Stimulated activated CD4-positive, alpha-beta T cell treated with anti-CD3 and anti-CD28 coated beads, Interleukin-4, amount 100 ng/mL, for 4 hours (primary cell): ENCODE measurements at places on chromosomes 11 and 22.

GRCh38 chr11:115590254-115590653 is 86.0 kb upstream of the CADM1 start:
- DNase-seq = no peak

GRCh38 chr11:540583-541432 is 3.5 kb downstream of the LRRC56 start:
- no peak for DNase-seq

DNA sequence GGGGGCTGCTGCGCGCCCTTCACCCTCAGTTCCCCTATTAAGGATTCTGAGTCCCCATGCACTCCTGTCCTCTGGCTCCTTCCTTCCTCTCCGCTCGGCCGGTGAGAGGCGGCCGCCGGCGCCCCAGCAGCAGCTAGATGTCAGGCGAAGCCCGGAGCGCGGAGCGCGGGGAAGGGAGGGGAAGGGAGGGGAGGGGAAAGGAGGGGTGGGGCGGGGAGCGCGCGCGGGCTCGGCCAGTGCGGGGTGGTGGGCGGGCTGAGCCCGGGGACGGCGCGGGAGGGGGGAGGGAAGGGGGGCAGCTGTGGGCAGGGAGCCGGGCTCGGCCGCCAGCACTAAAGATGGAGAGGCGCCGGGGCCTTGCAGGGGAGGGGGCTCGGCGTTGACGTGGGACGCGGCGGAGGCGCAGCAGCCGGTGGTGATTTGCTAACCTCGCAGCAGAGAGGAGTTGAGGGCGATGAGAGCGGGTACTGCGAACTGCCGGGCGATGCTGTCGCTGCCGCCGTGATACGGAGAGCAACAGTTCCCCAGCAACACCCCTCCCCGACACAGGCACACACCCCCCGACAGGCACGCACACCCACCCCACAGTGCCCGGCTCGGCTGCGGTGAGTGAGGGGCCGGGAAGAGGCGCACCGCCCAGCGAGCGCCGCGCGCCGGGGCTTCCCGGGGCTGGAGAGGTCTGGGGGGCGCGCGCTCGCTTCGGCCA is at the start of gene ZBTB16:
TSS of gene ZBTB16 (plus strand) at position 434 of the 706 bp plus-strand sequence. CDS start 3,590 bp downstream, outside the sequence.
- peak; percentile 38 for DNase-seq

DNA sequence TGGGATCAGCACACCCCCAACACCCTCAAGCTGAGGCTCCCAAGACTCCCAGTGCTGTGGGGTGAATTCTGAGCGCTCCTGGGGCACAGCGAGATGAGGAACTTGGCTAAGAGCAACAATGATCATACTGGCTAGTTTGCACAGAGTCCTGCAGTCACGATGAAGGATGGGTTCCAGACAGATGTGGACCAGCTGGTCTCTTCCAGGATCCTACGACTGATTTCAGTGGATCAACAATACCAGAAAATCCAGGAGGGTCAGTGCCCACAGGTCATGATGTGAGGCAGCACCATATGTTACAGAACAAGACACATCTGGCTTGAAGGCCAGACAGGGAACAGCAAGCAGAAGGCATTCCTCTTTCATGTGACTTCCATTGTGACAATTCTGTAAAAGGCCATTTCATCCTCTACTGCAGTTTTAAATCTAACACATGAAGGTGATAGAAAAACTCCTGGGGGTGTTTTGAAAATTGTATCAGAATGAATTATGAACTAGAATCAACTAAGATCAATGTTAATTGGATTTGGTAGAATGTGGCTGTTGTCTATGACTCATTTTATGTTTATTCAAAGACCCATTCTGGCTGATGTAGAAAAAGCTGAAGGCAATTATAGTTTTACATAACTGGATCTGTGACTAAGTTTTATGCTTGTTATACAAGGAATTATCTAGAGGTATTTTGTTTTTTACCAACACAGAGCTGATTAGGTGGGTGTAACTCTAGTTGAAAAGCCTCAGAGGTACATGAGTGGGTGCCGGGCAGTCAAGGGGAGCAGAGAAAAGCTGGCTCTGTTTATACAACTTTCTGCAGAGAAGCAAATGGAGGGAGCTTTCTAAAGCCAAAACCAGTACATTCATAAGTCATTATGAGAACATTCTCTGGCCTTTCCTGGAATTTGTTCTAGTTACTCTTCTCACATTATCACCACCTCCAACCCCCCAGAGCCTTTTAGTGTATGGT is 29.1 kb downstream of the OR52K1 start:
- no peak for DNase-seq

- DNase-seq = no peak
Measured at GRCh38 chr22:44638971-44639760, 62.8 kb upstream of the PRR5 start.

- DNase-seq = no peak
Measured at GRCh38 chr22:43890901-43891331, 897 bp downstream of the PNPLA5 start.

GRCh38 chr11:86211619-86212018 is 32.9 kb upstream of the EED start:
- DNase-seq = no peak

GRCh38 chr11:75792127-75792731 is 22.8 kb upstream of the UVRAG start:
- DNase-seq = no peak

GRCh38 chr11:66119348-66120133 is 49.5 kb downstream of the PACS1 start:
- DNase-seq = no peak

GRCh38 chr22:46414704-46415103 is 79.2 kb downstream of the TRMU start:
- no peak for DNase-seq

GRCh38 chr11:110128161-110128560 is 35.0 kb downstream of the ZC3H12C start:
- no peak for DNase-seq

DNA sequence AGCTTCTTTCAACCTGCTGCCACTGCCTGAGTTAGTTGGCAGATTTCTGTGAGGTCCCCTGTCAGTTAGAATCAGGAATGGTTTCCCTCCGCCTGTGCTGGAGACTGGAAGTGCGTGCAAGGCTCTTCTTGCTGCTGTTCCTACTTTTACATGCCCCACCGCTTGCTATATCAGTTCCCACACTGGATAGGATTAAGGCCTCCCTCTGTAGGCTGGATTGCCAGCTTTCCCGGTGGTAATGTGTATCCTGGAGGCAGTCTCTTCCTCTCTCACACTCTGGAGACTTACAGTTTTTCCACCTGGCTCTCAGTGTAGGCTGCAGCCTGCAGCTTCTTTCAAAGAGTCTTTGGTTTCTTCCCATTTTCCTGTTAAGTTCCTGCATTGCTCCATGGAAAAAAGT is 66.5 kb downstream of the ARHGAP42 start:
- no peak for DNase-seq

DNA sequence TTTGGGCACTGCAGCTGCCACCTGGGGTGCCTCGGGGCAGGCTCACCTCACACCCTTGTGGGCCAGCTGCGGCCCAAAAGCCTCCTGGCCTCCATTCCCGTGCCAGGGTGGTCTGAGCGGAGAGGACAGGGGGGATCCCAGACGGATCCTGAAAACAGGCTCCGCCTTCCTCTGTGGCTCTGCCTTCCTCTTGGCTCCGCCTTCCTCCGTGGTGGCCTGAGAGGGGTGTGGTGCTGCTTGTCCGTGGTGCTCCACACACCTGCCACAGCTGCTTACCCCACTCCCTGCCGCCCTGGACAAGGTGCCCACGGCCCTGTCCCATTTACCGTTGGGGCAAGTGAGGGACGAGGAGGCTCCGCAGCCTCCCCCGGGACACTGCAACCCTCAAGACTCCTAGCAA is 23.2 kb upstream of the KCNQ1OT1 start:
- no peak for DNase-seq

GRCh38 chr11:77379253-77379652 is 77.8 kb upstream of the GDPD4 start:
- DNase-seq = no peak

- DNase-seq = no peak
Measured at GRCh38 chr11:35747668-35748067, 85.1 kb downstream of the TRIM44 start.
